ENCODE measurements at places on chromosomes 3 and 15. TPM values are rescaled to one million over a fixed set of nuclear protein-coding genes. Genes with fewer than 3 reads are reported as not detected.

GOLGA8G gene
- total RNA-seq: not detected

CHRM5 gene
- total RNA-seq: not detected

KLHL40 gene
- not detected for total RNA-seq

CADPS gene
- total RNA-seq: not detected

MYL3 gene
- total RNA-seq: not detected

CMSS1 gene
- total RNA-seq: 82.3 TPM

NEK10 gene
- total RNA-seq: 1.2 TPM

CELSR3 gene
- total RNA-seq: 5.7 TPM

PIGZ gene
- 1.2 TPM for total RNA-seq

CHRD gene
- 0.15 TPM for total RNA-seq

ADPRH gene
- 2.3 TPM for total RNA-seq

THSD4 gene
- total RNA-seq: 33.5 TPM

EFCC1 gene
- total RNA-seq: not detected

CLEC3B gene
- not detected for total RNA-seq

INSYN1 gene
- 2.2 TPM for total RNA-seq

ACVR2B gene
- 1.6 TPM for total RNA-seq

ALDH1L1 gene
- 0.09 TPM for total RNA-seq

SPTBN5 gene
- 0.37 TPM for total RNA-seq

PRSS50 gene
- total RNA-seq: not detected

SLC9C1 gene
- not detected for total RNA-seq

IL5RA gene
- not detected for total RNA-seq

AADAC gene
- 16.3 TPM for total RNA-seq

PLSCR2 gene
- total RNA-seq: not detected

CCDC33 gene
- 7.0 TPM for total RNA-seq

SLC12A8 gene
- total RNA-seq: 0.89 TPM

MKRN3 gene
- total RNA-seq: 2.5 TPM

ACKR2 gene
- not detected for total RNA-seq
